Amniotic epithelial cell (primary cell): ENCODE measurements at places on chromosomes 1 and 21.

DNA sequence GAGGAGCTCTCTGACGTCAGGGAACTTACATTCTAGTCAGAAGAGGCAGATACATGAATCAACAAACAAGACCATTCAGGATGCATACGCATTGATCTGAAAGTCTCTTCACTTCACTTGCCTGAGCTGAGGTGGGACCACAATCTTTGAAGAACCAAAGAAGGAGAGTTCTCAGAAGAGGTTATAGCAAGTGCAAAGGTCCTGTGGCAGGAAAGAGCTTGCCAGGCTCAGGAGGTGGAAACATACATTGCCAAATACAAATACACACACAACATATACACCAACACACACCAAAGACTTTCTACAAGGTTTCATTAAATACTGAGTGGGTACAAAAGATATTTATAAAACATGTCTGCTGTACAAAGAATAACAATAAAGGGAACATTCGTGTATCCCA, 86.8 kb upstream of the GJB5 start:
- no peak for DNase-seq

DNA sequence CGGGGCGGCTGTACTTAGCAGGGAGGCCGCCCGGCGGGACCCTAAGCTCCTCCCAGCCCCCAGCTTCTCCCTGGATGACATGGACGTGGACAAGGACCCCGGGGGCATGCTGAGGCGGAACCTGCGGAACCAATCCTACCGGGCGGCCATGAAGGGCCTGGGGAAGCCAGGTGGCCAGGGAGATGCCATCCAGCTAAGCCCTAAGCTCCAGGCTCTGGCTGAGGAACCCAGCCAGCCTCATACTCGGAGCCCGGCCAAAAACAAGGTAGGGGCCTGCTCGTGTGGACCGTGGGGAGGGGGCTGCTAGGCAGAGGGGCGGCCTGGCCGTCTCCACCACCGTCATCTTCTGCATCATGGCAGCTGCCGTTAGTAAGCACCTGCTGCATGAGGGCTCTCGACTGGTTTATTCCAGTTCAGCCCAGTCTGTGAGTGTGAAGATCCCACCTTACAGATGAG, 9.0 kb downstream of the ARHGEF16 start:
- no peak for DNase-seq

GRCh38 chr1:175364424-175365076, 172.0 kb upstream of the KIAA0040 start:
- DNase-seq, result no peak

DNA sequence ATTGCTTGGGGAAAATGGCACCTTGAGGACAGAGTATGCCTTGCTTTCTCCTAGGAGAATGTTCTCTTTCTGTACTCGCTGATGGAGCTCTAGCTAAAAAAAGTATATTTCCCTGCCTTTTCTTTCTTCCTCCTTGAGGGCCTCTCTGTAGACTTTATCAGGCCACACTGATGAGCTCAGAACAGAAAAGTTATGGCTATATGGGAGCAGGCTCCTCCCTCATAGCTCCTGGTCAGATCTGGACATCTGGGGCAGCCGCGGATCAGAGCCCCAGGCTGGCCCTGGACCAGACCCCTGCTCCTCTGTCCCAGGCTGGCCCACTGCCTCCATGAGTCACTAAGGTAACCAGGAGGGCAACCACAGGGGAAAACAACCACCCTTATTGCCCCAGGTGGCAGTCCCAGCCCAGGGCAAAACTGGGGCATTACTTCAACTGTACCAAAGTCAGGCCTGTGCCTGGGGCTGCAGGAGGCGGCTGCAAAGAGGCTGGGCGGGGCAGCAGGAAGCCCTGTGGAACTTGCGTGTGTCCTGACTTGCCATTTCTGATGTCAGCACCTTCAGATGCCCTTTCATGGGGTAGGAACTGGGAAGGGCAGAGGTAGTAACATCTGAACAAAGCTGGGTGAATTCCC, 26.3 kb upstream of the ZNF648 start:
- DNase-seq, result no peak

- DNase-seq, result no peak
Observed at GRCh38 chr21:14487490-14488432, 58.4 kb downstream of the SAMSN1 start.

DNA sequence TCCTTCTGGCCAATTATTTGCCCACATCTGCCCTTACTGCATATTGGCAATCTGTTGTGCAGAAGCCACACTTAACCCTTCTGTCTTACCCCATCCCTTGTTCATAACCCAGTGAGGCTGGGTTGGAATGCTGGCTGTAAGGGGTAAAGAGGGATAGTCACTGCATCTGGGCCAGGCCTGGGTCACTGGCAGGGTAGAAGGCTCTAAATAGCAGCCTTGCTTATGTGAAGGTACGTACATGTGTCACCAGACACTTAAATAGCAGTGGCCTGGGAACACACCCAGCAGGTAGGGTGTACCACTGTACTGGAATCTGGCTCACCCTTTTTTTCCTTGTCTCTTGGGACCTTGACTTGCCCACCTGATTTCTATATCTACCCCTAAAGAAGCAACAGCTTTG, 9.9 kb upstream of the TARS2 start:
- no peak for DNase-seq

- DNase-seq, result no peak
Observed at GRCh38 chr1:117709249-117709691, 103.4 kb downstream of the TENT5C start.

GRCh38 chr1:35324486-35324885, 56.0 kb downstream of the ZMYM4 start:
- DNase-seq, result peak; percentile 80
